ENCODE measurements at places on chromosomes 6 and 20.

GRCh38 chr6:144104898-144105487 lies 9.6 kb upstream of the SF3B5 start:
- DNase-seq, result no peak

DNA sequence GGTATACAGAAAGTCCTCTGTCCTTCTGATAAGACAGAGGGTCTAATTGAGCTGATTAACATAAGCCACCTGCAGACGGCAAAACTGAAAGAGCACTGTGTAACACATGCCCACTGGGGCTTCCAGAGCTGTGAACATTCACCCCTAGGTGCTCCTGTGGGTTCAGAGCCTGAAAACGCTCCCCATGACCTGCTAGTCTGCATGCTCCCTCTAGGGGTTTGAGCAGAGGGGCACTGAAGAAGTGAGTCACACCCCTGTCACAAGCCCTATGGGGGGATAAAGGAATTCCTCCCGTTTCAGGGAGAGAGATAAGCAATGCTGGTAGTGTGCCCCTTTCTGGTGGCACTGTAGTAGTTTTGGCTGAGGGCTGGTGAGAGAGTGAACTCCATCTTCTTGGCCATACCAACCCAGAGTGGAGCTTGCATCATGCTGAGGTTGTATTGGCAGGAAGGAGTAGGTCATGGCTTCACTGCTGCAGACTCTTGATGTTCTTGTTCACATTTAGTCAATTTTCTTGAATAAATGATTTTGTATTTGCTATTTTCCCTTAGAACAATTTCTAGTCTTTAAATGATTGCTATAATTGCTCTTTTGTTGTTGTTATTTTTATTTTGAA lies 637.5 kb upstream of the MAN1A1 start:
- no peak for DNase-seq

DNA sequence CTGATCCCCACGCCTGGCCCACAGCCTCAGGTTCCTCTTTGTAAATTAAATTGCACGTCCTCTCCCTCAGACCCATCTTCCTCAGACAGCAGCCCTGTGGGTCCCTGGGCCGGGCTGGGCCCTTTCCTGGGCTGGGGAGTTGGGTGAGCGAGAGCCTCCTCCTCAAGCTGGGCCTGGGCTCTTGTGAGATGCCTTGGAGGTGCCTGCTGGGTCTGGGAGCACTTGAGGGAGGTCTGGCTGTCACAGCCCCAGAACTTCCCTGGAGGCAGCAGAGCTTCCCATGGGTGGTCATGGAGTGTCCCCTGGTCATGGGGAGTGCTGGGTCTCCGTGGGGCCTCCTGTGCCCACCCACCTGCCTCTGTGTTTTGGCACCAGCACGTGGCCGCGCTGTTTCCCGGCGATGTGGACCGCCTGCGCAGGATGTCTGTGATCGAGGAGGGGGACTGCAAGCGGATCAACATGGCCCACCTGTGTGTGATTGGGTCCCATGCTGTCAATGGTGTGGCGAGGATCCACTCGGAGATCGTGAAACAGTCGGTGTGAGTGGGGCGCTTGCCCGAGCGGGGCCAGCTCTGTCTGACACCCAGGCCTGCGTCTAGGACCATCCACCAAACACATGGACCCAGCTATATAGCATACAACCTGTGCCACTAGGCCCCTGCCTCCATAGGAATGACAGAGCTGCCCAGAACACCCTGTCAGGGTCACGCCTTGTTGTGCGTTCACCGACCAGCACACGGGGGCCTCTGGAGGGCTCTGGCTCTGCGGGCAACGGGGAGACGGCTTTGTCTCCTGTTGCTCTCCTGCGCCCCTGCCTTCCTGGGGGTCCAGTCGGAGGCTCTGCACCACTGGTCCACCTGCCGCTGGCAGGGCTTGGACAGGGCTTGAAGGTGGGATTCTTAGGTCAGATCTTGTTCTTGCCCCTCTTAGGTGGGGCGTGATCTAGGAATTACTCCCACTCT lies 33.0 kb downstream of the PYGB start:
- no peak for DNase-seq

GRCh38 chr6:169726049-169726400 lies 1.7 kb upstream of the PHF10 start:
- DNase-seq, result no peak

- DNase-seq, result no peak
These were observed 32.5 kb downstream of the SYNDIG1 start for GRCh38 chr20:24501764-24502556.

DNA sequence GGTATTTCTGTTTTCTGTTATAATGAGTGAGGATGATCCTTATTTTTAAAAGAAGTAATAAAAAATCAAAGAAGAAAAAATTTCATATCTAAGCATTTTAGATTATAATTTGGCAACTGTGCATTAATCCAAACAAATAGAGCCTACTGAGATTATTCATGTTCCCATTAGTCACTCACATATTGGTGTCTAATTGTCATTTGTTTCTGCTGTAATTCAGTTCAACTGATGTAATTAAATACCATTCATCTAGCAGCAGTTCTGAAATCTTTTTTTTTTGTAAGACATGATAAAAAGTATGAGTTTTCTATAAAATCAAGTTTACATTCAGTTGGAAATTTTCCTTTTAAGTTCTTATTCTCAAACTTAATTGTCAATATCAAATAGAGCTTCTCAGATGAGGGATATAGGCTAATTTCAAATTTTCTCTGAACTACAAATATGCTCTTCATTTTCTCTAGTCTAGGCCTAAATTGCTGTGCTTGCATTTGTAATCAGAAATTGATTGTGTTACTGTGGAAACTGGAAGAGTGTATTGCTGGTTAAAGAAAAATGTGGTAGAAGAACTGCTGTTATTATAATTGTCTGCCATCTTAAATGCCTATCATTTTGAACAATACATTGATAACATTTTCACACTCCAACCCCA lies 23.6 kb downstream of the PACRG start:
- DNase-seq, result no peak

DNA sequence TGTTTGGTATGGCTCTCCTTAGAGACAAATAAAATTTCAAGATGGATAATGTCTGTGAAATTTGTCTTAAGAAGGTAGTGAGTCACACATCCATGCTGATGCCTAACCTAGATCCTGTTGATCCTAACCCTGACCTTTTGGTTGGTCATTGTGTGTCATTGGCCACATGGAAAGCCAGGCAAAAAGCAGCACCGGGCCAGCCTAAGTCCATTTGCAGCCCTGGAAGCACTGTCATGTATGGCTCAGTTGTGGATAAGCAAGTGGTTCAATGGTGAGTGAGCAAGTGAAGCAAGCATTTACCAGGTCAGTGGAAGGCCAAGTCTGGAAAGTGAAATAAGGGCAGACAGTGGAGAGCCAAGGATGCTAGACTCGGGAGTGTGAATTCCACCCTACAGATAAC lies 12.1 kb upstream of the XRN2 start:
- DNase-seq, result no peak

- no peak for DNase-seq
These were observed 98.5 kb downstream of the GMPR start for GRCh38 chr6:16336911-16337294.

DNA sequence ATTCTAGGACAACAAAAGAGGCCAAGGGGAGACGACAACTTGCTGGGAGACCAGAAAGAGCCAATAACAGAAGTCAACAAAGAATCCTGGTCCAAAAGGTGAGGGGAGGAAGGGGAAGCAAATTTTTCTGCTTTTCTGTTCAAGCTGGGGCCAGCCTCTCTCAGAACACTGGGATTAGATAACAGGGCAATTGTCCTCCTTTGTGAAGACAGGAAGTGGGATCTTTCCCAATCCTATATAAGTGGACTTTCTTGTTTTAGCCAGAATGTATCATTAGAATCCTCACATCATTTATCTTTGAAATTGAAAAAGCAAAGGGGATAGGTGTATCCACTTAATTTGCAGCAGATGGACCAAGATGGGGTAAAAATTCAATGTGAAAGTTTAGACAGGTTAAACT lies 101.2 kb upstream of the COL21A1 start:
- DNase-seq, result no peak

DNA sequence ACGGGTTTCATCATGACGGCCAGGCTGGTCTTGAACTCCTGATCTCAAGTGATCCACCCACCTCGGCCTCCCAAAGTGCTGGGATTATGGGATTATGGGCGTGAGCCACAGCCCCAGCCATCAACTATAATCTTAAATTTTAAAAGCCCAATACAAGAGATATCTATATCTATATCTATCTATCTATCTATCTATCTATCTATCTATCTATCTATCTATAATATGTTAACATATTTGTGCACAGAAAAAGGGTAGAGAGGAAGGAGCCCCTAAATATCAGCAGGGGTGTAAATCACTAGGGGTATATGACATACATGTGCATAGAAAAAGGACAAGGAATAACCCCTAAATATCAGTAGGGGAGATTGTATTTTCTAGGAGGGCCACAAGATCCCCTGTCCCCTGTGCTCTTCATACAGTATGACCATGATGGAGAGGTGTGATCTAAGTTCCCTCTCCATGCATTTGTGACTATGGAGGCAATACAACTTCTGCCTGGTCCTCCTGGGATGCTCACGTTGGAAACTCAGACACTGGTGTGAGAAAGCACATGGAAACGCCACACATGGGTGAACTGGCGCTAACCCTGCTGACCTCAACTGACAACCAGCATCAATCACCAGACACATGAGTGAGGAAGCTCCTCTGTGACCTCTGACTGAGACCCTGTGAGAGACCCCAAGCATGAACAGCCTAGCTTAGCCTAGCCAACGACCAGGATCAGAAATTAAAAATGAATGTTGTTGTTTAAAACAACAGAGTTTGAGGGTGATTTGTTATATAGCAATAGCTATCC lies 1.2 kb upstream of the SPATS1 start:
- DNase-seq, result no peak

GRCh38 chr6:161644521-161644920 lies 370.7 kb upstream of the AGPAT4 start:
- no peak for DNase-seq

Data from D721Med (cell line).